NCI-H1105 (cell line): ENCODE measurements at places on chromosomes 13 and 19.

DNA sequence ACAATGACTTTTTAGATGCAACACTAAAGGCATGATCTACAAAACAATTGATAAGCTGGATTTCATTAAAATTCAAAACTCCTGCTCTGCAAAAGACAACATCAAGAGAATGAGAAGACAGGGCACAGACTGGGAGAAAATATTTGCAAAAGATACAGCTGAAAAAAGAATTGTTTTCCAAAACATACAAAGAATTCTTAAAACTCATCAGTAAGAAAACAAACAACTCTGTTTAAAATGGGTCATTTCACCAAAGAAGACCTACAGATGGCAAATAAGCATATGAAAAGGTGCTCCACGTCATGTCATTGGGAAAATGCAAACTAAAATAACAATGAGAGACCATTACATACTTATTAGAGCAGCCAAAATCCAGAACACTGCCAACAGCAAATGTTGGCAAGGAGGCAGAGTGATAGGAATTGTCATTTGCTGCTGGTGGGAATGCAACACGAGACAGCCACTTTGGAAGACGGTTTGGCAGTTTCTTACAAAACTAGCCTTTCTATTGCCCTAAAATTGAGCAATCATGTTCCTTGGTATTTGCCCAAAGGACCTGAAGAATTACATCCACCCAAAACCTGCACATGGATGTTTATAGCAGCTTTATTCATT is 39.2 kb downstream of the FLT1 start:
- no peak for DNase-seq

- no peak for DNase-seq
These were observed 2.1 kb downstream of the SLC27A5 start for GRCh38 chr19:58509731-58510083.

- DNase-seq, result no peak
These were observed 23.3 kb downstream of the SERP2 start for GRCh38 chr13:44396701-44397580.

- DNase-seq, result no peak
These were observed 550 bp downstream of the ZNF383 start for GRCh38 chr19:37218592-37218935.

DNA sequence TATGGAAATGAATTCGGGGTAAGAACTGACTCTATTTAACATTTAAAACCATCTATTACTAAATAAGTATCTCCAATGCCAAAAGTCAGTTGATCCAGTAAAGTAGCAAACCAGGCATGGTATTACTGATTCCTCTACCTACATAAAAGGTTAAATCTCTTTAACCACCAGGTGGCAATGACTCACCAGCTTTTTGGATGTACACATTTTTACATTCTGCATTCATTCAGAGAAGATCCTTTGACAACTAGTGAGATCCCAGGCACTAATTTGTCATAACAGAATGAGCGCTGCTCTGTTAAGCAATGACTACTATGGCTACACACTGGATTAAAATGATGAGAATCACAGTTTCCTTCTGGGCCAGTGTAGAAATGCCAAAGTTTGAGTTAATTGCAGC is 329.8 kb upstream of the GPC6 start:
- peak; percentile 37 for DNase-seq

DNA sequence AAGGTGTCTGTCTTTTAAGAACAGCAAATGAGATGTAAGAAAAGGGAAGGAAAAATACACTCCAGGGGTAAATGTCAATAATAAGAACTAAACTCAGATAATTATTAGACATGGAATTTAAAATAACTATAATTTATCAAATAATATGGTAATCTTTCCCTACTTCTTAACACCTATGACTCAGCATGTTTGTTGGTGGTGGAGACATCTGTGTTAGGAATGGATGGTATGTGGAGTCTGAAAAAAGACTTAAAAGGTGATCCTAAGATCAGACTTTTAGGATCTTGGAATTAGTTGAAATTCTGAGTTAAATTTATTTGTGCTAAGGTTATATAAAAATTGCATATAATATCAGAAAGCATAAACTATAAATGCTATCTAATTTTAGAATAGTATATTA is 915.1 kb downstream of the SLITRK5 start:
- DNase-seq, result no peak

- DNase-seq, result peak; percentile 28
These were observed 1.0 kb downstream of the IRF2BP1 start for GRCh38 chr19:45884682-45885555.

DNA sequence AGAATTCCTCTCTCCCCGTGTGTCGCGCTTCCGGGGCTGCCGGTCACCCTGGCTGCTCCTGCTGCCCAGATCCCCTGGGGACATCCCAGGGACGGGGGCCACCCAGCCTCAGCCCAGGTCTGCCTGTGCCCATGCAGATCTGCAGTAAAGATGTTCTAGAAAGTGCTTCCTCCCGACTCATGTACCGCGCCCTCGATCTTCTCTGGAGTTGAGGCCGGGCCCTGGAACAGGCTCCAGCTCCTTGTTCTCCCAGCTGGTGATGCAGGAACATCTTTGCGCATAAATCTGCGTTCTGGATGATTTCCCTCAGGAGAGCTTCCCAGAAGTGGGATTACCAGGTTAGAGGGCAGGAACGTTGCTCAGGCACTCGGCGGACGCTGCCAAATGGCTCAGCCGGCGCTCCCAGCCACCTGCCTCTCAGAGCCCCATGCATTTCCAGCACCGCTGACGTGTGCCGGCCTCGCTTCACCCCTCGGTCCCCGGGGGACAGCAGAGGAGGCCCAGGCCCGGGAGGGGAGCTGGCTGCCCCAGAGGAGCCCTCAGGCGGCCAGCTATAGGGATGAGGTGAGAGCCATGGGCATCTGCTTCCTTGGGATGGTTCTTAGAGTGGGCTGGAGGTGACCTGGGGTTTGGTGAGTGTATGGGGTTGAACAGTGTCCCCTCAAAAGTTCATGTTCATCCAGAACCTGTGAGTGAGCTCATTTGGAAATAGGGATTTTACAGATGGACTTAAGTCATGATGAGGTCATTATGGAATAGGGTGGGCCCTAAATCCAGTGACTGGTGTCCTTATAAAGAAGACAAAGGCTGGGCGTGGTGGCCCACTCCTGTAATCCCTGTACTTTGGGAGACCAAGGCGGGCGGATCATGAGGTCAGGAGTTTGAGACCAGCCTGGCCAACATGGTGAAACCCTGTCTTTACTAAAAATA is 42.6 kb downstream of the CRTC1 start:
- DNase-seq, result no peak

DNA sequence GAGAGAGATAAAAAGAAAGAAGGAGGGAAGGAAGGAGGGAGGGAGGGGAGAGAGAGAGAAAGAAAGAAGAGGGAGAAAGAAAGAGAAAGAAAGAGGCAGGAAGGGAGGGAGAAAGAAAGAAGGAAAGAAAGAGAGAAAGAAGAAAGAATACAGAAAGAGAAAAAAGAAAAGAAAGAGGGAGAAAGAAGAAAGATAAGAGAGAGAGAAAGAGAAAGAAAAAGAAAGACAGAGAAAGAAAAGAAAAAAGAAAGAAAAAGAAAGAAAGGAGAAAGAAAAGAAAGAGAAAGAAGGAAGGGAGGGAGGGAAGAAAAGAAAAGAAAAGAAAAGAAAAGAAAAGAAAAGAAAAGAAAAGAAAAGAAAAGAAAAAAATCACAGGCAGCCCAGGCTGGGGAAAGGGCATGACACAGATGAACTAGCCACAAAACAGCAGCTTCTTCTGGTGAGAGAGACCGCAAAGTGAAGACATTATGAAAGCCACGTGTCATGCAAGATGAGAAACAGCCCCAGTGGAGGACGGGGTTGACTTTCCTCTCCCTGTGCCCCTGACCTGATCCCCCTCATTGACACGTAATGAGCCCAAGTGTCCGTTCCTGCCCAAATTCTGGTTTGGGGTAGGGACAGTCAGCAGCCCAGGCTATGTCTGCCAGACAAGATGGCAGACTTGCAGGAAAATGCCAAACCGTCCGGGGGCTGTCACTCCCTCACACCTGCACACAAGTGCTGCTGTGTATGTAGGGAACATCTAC is 102.1 kb downstream of the INSR start:
- no peak for DNase-seq

GRCh38 chr13:111667757-111668156 is 347.3 kb downstream of the TEX29 start:
- DNase-seq, result no peak

DNA sequence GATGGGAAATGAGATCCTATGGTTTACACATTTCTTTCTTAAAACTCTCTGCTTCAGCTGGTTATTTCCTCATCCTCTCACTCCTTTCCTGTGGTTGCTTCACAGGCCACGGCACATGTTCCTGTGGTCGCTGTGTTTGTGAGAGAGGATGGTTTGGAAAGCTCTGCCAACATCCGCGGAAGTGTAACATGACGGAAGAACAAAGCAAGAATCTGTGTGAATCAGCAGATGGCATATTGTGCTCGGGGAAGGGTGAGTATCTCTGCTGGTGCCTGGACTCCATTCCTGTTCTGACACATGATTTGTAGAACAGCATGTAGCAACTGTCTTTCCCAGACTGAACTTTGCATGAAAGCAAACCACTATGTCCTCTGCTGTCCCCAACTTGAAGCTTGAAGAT is 254.2 kb downstream of the ITGBL1 start:
- DNase-seq, result no peak

- no peak for DNase-seq
These were observed 6.8 kb downstream of the SPIB start for GRCh38 chr19:50425581-50425980.

DNA sequence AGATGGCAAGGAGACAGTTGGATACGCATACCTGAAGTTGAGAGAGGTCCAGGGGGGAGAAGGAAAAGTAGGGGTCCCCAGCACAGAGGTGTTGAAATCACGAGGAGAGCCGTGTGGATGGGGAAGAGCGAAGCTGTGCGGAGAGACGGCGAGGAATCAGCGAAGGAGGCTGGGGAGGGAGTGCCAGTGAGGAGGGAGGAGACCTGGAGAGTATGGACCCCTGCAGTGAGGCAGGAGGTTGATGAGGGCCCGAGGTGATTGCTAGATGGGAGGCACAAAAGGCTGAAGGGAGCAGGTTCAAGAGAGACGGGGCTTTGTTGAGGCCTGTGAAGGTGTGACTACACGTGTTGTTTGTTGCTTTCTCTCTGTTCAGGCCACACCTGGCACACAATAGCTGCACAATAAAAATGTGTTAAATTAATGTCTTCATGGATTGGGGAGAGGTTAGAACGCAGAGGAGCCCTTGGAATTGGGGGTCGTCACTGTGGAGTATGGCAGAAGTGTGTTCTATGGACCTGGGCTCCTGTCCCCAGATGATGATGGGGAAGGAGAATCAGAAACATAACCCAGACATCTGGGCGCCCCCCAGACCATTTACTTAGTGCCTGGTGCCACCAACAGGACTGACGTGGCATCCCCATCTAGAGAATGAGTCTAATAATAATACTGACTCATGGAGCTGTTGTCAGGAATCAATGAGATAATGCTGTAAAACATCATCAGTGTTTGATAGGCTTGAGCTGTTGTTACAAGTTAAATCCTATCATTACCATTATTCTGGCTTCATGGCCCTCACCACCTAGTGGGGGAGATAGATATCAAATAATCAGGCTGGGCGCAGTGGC is 137.5 kb downstream of the SIPA1L3 start:
- no peak for DNase-seq

DNA sequence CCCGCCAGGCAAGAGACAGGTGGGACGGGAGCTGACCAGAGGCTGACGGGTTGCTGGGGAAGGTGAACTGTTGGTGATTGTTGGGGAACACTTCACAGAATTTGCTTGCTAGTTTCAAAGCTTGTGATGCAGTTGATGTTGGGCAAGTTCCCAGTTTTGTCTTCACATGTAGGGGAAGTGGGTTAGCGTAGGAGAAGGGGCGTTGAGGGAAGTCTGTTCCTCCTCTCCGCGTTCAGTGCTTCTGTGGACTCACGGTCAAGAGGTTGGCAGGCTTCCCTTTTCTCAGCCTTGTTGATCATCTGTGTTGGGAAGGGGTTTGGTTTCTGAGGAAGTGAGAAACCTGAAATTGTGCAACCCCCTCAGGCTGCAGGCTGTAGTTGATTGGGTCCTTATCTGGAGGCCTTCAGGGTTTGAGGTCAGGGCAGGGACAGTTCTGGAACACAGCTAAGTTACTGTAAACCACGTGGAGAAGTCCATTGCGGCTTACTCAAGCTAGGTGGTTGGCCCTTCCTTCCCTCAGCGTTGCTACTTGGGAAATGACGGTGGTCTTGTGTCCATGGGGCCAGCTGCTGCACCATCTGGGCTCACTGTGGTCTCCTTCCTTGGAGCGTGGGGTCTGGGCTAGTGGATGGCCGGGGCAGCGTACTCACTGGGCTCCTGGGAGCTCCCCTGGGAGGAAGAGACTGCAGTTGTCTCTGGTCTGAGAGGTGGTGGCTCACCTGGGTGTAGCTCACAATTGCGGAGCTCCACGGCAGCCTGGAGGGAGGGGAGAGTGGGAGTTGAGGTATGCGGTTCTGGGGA is 7.5 kb downstream of the RPS9 start:
- DNase-seq, result no peak

- DNase-seq, result no peak
These were observed 1137.1 kb downstream of the OLFM4 start for GRCh38 chr13:54165581-54166215.

DNA sequence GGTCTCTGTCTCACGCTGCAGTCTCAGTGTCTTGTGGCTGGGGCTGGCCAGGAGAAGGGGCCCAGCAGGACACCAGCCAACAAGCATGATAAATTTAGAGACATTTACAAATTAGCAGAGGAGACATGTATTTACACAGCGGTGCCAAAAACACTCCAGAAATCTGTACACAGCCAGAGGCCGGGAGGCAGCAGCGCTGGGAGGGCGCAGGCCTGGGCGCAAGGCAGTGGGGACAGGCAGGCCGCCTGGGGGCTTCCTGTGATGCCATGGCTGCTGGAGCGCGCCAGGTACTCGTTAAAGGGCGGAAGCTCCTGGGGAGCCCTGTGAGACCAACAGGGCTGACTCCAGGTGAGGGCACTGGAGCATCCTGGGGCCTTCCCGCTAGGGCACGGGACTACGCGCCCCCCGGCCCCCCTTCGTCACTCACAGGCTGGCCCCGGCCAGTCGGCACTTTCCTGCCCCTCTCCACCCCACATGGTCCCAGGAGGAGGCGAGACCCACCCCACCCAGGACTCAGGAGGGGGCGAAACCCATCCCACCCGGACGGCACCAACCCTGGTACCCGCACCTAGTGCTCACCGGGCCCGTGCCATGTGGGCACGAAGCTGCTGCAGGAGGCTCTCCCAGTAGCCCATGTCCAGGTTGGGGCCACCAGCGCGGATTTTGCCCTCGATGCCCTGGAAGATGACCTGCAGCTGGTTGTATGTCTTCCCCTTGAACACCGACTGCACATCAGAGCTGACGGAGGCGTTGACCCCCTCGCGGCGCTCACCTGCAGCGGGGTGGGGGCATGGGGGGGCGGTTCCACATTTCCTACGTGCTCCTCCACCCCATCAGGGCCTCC is 7.4 kb upstream of the TBXA2R start:
- DNase-seq, result no peak

DNA sequence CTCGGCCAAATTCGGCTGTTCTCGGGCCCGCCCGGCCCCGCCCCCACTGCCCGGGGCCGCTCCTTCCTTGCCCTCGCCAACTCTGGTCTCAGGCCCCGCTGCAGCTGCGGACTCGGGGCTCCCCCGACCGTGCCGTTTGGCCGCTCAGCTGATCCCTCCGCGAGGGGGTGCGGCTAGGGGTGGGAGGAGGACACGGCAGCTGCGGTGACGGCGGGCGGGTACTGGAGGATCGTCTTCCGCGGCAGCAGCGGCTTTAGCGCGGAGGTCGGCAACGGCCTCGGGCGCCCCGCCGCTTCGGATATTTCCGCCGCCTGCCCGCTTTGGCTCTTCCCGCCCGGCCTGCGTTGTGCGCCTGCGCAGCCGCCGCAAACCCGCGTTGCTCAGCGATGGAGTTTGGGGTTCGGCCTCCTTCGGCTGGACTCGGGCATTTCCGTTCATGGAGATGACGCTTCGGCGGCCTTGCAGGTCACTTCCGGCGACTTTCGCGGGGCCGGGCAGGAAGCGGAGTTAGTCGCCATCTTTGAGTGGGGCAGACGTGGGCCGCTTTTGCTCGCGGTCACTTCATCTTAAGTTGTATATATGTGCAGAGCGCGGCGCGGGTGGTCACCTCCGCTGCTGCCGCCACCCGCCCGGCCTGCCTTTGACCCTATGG is 338 bp upstream of the UBE2M start:
- no peak for DNase-seq
